ENCODE measurements at places on chromosomes 2 and 18. TPM values are rescaled to one million over a fixed set of nuclear protein-coding genes. Genes with fewer than 3 reads are reported as not detected.

Gene RFTN2
- not detected for total RNA-seq

Gene CXCR4
- 0.54 TPM for total RNA-seq

Gene DES
- total RNA-seq = not detected

Gene CROCC2
- total RNA-seq = not detected

Gene CCNT2
- 39.3 TPM for total RNA-seq

Gene GDF7
- total RNA-seq = not detected

Gene TOGARAM2
- total RNA-seq = 0.16 TPM

Gene SLC16A14
- 0.56 TPM for total RNA-seq

Gene GPR155
- 1.9 TPM for total RNA-seq

Gene CAVIN2
- total RNA-seq = 16.4 TPM

Gene CAD
- 59.5 TPM for total RNA-seq

Gene MROH2A
- not detected for total RNA-seq

Gene LHCGR
- not detected for total RNA-seq

Gene POMC
- total RNA-seq = not detected

Gene KCNS3
- 0.84 TPM for total RNA-seq

Gene UGT1A9
- total RNA-seq = not detected

Gene CRACDL
- 12.9 TPM for total RNA-seq

Gene PLEK
- total RNA-seq = not detected

Gene OTOF
- not detected for total RNA-seq

Gene CFAP65
- total RNA-seq = not detected

Gene CCDC85A
- total RNA-seq = 0.20 TPM
